ENCODE measurements at places on chromosomes 12 and 14.

DNA sequence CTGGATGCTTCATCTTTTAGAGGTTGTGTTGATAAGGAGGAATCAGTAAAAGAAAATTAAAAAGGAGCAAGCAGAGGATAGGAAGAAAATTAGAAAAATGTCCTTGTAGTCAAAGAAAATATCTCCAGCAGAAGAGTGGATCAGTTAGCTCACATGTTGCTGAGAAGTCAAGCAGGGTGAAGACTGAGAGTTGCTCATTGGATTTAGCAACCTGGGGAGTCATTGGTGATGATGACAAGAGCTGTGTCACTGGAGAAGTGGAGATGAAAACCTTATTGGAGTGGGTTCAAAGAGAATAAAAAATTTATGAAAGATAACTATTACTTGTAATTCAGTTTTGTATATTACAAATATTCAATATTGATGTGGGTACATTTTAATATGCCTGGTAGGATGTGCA is 9.8 kb downstream of the FRMD6 start:
- no peak for DNase-seq

DNA sequence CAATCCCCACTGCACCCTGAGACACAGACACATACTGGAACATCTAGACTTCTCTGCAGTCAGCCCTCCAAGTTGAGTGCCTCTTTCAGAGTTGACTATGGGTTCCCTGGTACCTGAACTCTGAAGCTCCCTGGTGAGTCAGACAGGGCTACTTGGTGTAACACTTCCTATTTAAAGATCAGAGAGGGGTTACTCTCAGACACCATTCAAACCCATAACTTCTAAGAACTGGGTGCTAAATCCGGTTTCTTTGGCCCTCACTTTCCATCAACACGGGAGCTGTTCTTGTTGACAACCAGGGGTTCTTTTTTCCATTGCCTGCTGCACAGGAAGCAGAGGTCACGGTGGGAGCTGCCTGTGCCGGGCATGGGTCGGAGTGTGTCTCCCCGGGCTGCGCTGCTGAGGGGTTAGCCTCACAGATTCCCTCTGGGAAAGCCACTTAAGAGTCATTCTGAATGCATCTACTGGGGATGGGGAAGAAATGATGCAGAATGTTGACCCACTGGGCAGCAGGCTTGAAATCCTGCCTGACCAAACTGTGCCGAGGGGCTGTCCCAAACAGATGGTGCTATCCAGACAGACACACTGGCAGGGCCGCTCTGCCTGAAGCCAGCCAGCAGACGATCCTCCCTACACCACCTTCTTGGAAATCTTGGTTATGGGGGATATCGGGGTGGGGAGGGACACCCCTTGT is 74.1 kb downstream of the PITPNM2 start:
- DNase-seq = no peak

GRCh38 chr12:96237465-96238077 is 43.4 kb downstream of the ELK3 start:
- no peak for DNase-seq

DNA sequence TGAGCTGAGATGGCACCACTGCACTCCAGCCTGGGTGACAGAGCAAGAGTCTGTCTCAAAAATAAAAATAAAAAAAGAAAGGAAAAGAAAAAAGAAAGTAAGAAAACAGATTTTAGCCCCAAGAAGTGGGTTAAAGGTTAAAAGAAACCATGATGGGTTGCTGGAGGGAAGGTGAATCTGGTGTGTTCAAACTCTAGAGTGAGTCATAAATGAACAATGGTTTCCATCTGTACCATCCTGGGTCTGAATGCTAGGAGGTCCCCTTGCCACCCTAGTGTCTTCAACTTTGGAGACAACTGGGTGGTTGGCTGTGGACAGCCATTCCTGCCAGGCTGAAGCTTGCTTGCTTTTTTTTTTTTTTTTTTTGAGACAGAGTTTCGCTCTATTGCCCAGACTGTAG is 1.6 kb upstream of the RPS26 start:
- DNase-seq = no peak

DNA sequence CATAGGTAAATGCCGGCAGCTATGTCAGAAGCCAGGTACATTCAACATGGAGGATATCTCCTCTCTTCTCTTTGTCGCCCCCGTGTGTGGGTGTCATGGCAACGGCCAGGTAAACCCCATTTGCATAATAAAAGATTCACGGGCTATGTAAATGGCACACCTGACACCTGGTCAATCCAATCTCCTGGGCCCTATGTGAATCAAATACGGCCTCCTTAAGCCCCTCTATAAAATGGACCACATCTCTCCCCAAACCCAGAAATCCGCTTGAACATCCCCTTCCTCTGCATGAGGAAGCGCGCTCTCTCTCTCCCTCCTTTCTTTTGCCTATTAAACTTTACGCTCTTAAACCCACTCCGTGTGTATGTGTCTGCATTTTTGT is 363.7 kb downstream of the SOX5 start:
- no peak for DNase-seq

DNA sequence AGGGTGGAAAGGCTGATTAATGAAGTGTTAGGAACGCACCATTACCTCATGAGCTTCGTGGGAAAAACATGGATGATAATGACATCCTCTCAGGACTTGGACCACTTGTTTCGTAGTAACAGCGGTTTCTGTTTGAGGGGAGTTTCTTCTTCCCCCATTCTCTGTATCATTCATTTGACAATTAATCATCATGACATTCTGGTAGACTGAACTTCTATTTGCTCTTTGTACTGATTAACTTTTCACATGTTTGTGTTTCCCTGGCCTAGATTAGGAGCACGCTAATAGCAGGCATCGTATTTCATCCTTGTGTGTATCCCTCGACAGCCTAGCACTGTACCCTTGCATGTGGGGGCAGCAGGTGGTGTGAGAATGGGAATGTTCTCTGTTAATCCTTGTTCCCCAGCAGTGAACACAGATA is 8.0 kb downstream of the LRRC74A start:
- DNase-seq = no peak

- no peak for DNase-seq
These were observed 916 bp upstream of the CHPT1 start for GRCh38 chr12:101696251-101697196.

DNA sequence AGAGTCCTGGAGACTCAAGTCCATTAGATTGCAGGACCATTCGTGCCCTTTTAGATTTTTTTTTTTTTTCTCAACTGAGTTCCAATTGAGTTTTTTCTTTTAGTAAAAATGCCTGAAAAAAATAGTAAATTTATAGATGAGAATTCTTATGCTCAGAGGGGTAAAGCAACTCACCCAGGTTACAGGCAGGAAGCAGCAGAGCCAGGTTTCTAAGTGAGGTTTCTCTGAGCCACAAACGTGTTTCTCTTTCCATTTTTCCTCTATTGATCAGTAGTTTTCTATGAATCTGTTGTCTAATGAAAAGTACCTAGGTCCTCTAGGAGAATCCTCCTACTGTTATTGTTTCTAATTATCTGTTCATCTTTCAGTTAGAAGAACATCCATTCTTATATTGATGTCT is 66.4 kb upstream of the C12orf71 start:
- DNase-seq = no peak

DNA sequence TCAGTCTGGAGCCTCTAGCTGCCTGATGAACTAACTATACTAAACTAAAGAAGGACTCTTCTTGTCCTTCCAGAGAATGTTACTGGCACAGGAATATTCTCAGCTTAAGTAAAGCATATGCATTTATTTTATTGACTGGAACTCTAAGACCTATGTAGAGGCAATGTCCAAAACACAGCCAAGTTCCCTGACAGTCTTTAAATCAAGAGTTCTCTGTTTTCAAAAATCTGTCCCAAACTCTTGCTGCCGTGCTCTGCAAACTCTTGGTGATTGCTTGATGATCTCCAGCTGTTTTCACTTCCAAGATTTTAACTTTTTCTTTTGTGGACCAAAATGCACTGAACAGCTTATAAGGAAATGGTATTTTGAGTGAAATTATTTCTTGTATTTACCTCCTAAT is 67.5 kb upstream of the DAAM1 start:
- no peak for DNase-seq

DNA sequence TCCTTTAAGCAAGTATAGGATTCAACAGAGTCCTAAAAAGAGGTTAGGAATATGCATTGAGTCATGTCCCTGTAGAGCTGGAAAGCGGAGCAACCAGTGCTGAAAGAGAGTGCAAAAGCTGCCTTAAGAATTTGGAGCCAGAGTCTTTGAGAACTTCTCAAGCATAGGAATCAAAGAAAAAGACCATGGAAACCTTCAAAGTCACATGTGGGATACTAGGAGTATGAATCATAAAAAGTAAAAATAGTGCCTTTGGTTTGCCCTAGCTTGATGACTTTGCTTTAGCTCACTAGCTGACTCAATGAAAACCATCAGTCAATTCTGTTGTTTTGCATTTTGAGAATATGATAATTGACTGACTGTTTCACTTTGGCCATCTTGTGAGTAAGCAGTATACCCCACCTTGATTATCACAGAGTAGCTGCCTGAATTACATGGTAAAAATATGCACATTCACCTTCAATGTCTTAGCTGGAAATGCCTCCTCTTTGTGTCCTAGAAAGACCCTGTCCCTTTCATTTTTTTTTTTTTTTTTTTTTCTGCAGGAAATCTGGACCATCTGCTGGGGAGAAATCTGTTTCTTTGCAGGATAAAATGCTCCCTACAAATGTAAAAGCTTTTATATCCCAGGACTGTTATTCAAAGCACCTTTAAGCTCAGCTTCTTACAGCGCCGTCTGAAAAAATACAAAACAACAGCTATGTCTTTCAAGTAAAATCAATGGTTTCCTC is 248.6 kb upstream of the KRR1 start:
- DNase-seq = no peak

- DNase-seq = peak; percentile 8
These were observed 70.1 kb downstream of the PHETA1 start for GRCh38 chr12:111298582-111299436.

GRCh38 chr12:120119271-120119973 is 2.9 kb upstream of the RAB35 start:
- DNase-seq = no peak

DNA sequence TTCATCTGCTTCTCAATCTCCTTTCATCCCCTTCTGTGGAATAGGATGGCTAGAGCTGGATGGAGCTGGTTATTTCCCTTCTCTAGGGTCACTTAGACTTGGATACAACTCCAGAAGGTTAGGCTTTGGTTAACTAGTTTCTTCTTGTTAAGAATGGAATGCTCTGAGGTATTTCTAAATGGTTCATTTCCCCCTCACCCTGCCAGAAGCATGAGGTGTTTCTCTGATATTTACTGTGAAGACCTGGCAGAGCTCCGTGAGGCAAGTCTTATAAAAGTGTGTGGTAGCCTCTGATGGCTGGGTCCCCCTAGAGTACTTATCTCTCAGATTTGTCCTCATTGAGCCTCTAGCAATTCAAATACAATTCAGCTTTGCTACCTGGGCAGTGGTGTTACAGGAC is 207.9 kb downstream of the SLC16A7 start:
- no peak for DNase-seq

GRCh38 chr12:132355742-132356681 is 26.6 kb upstream of the GALNT9 start:
- DNase-seq = no peak

Measured in globus pallidus (tissue), 1 donor.